Esophagus muscularis mucosa (tissue), 4 donors: ENCODE measurements at places on chromosomes 16 and 17.

DNA sequence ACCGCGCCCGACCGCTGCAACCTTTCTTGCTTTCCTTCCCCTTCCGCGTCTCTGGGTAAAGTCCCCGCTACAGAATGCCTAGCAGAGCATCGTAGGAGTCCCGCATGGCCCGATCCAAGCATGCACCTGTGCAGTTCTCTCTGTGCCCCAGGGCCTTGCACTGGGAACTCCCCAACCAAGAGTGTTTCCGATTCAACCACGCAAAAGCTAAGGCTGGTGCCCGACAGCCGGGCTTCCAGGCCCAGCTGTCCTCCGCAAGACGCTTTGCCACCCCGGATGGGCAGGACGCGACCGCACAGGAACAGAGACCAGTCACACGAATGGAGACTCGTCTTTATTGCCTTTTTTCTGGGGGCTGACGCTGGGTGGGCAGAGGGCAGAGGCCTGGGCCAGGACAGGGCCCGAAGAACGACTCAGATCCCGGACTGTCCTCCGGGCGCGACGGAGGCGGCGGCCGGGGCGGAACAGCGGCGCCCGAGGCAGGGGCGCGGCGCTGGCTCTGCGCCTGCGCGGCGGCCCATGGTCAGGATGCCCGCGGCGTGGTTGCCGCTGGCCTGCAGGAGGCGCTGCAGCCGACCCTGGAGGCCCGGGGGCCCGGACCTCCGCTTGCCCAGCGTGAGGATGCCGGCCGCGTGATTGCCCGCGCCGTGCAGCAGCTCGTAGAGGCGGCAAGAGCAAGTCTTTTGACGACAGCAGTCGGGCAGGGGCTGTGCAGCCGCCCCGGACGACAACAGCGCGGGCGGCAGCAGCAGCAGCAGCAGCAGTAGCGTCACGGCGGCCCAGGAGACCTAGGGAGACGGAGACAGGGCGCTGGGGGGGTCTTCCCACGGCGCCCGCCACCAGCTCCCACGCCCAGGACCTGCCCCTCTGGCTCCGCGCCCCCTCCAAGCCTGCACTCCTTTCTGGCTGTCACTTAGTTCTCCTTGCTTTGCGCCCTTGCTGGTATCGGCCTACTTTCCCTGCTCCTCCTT, 1.2 kb downstream of the HCRT start:
- DNase-seq: no peak

GRCh38 chr17:36864827-36865430, 72.3 kb upstream of the LHX1 start:
- no peak for DNase-seq

DNA sequence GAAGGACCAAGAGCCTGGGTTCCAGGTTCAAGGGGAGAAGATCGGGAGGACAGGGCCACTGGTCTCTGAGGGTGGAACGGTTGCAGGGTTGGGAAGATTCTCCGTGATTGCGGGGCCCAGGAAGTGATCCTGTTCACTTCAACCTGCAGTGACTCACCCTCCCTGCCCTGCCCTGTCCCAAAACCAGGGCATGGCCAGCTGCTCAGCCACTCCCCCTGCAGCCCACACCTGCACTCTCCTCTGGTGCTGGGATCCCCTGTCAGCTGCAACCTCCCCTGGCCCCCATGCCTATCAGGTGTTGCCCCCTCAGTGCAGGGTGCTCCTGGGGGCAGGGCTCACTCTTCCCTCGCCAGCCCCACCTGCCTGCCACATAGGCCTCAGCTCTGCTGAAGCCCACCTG, 1.1 kb downstream of the RUNDC3A start:
- DNase-seq: no peak

DNA sequence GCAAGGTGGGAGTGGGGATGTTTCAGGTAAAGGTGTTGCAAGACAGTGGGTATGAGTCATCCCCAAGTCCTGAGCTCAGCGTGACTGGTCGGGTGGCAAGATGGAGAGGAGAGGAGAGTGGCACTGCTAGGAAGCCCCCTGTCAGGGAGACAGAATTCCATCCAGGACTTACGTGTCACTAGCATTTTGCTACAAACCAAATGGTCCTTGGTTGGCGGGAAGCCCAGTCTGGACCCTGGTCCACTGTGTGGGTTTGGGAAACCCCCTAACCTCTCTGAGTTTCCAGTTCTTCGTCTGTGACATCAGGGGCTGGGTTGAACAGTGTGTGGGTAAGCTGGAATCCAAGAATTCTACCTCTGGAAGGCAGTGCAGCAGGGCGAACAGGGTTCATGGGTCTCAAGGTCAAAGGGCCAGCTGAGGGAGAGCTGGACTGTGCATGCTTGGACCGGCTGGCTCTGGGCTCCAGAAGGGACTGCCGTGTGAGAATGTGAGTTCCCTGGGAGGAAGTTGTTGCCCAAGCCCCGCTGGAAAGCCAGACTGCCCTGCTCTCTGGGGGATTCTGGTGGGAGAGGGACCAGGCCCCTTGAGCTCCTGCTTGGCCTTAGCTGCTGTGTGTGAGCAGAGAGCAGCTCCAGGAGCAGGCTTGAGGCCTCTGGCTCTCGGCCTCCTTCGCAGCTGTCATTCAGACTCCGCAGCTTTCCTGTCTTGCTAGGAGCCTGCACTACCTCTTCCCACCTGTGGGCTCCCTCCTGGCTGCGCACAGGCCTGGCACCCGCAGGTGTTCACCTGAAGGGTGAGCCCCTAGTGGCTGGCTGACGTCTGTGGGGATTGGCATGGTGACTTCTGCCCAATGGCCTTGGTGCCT, 84.6 kb downstream of the NT5M start:
- no peak for DNase-seq

- DNase-seq: no peak
Measured at GRCh38 chr16:54657058-54657708, 273.5 kb upstream of the IRX5 start.

DNA sequence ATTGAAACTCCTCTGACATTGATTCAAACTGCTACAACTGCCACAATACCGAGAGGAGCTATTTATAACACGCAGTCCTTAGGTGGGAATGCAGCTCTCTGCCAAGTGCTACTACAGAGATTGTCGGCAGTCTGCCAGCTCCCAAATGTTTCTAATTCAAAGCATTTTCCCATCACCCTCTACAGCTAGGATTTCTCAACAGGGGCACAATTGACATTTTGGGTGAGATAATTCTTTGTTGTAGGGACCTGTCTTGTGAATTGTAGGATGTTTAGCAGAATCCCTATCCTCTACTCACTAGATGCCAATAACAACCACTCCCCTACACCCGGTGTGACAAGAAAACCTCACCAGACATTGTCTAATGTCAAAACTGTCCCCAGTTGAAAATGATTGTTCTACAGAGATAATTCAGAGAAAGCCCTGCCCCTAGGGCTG, 7.8 kb upstream of the N4BP1 start:
- no peak for DNase-seq

DNA sequence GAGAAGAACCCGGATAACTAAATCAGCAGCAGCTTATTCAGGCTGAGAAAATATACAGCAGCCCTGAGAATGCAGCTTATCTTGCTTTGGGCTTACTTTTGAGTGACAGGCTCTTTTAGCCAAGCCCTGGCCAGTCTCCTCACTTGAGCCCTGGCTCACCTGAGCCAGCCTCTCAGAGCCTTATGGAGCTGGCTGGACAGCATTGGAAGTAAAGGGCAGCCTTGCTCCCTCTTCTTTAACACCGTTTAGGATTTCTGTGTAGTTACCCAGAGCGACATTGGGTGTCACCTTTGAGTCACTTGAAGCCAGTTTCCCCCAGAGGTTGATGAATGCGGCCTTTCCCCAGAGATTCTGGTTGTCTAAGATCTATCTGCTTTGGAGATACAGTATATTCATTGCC, 7.7 kb upstream of the NPIPB2 start:
- DNase-seq: no peak

DNA sequence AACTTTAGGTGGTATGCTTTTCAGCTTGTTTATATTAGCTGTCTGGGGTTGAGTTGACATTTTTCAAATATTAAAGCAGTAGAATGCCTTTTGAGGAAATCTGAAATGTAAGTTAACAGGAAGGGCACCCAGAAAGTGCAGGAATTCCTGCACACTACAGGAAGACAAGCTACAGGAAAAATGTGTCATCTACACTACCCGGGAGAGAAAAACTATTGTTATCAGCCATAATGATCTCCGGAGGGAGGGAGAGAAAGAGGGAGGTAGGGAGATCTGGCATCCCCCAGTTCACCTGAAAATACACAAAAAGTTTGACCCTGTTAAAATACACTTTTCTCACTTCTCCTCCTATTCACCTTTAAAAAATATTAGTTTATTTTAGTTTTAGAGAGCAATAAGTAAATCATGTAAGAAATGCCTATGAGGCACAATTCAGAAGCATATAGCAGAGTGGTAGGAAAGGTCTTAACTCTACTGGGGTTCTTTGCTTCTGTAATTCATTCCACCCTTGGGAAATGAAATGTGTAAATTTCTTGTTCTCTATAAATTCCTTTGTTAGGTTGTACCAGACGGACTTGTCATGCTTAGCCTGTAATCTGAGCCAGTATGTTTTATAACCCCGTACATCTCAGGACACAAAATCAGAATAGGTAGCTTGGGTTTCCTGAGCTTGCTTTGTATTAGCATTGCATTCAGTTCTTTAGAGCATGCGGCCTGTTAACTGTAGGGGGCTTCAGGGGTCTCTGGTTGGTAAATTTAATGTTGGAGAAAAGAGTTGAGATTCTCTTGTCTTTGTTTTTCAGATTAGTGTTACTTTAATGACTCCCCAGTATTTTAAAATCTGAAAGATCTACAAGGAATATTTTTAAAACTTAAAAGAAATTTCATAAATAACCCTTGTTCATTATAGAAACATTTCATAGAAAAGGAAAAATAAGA, 3.3 kb downstream of the MAP2K6 start:
- DNase-seq: no peak
